Type B pancreatic cell (in vitro differentiated cells): ENCODE measurements at places on chromosomes 12 and 14. TPM values are rescaled to one million over a fixed set of nuclear protein-coding genes. Genes with fewer than 3 reads are reported as not detected.
A peak's percentile ranks its signal among the peaks of the same experiment; 100 is the strongest.

DNA sequence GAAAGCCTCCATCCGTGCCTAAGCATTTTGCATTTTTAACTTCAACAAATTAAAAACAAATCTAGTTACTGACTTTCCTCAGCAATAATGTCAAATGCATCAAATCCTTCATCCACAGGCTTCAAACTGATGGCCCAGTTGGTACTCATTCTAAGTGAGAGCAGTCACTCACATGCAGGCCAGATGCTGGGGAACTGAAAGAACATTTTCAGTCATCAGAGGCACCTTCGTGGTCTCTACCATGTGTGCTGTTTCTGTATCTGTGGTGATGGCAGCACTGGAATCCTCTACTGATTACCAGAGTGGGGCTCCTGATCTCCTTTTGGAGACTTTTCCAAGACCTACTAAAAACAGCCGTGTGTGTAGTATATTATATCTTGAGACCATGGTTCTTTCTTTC, 145.2 kb downstream of the PRIMA1 start:
- peaks cover 3% of the 10 kb centered on the region for H3K27me3 ChIP-seq
- no peak overlapping the region for H3K4me3 ChIP-seq
- no peak for DNase-seq
- H3K27ac ChIP-seq = no peak overlapping the region

- H3K4me1 ChIP-seq = no peaks in the 10 kb centered on the region
- peaks cover 6% of the 10 kb centered on the region for H3K27me3 ChIP-seq
- no peak overlapping the region for H3K4me3 ChIP-seq
- peaks cover 16% of the 10 kb centered on the region for H3K36me3 ChIP-seq
- H3K27ac ChIP-seq = no peak overlapping the region
These were observed 157.1 kb downstream of the PLCZ1 start for GRCh38 chr12:18580706-18581105.

DNA sequence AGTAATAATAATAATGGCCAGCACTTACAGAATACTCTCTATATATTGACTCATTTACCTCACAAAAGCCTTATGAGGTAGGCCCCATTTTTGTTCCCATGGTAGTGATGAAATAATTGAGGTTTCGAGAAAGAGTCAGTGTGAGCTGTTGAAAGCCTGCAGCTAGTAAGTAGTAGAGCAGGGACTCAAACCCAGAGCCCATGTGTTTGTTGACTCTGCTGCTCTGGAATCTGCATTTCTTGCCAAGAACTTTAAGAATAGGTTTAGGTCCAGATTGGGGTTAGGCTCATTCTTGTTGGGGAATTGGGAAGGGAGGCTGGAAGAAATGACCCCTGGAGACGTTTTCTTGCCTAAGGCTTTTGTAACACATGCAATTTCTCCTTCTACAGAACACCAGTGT, 27.9 kb downstream of the DYRK4 start:
- no peaks in the 10 kb centered on the region for H3K36me3 ChIP-seq
- no peak overlapping the region for H3K27ac ChIP-seq
- no peak overlapping the region for H3K4me3 ChIP-seq
- no peaks in the 10 kb centered on the region for H3K4me1 ChIP-seq
- H3K27me3 ChIP-seq = peaks cover 71% of the 10 kb centered on the region

GRCh38 chr12:64746663-64747062, 12.5 kb downstream of the GNS start:
- peaks cover 25% of the 10 kb centered on the region for H3K36me3 ChIP-seq
- no peak overlapping the region for H3K4me3 ChIP-seq
- no peak for DNase-seq
- peaks cover 6% of the 10 kb centered on the region for H3K4me1 ChIP-seq
- H3K27me3 ChIP-seq = no peaks in the 10 kb centered on the region

GRCh38 chr12:50246197-50246865, 37.0 kb downstream of the LIMA1 start:
- peak overlapping the region; percentile 41 for H3K27ac ChIP-seq
- no peaks in the 10 kb centered on the region for H3K27me3 ChIP-seq
- peaks cover 14% of the 10 kb centered on the region for H3K36me3 ChIP-seq
- peak overlapping the region; percentile 1 for H3K4me3 ChIP-seq

DNA sequence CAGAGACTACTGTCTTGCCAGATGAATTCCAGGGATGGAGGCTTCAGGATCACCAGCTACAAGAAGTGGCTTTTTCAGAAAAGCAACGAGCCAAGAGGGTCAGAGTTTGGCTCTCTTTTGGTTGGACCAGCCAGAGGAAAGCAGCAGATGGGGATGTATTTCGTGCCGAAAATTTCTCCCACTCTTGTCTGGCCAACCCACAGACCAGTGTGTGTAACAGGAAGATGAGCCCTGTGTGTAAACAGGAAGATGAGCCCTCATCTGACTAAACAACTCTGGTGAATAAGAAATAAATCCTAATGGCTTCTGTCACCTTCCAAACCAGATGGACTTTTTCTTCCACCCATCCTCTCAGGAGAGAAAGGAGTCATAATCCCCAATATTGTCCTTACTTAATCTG, 13.1 kb downstream of the GPR68 start:
- H3K27me3 ChIP-seq = no peaks in the 10 kb centered on the region
- peaks cover 15% of the 10 kb centered on the region for H3K36me3 ChIP-seq
- no peaks in the 10 kb centered on the region for H3K4me1 ChIP-seq
- H3K4me3 ChIP-seq = no peak overlapping the region
- no peak for DNase-seq

DNA sequence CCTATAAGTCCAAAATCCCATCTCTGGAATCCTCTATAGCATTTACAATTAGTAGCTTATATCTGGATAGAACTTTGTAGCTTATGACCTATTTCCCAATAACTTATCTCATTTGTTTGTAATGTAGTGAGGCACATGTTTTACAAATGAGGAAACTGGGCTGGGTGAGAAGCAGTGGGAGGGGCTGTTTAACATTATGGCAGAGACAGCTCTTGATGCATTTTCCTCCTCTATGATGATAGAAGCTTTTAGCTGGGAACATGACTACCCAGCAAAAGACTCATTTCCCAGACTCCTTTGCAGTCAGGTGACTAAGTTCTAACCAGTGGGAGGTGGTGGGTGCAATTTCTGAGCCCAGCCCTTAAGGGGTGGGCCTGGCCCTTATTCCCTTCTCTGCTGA, 179.7 kb downstream of the TTC8 start:
- H3K4me3 ChIP-seq = no peak overlapping the region
- H3K4me1 ChIP-seq = peaks cover 3% of the 10 kb centered on the region
- H3K36me3 ChIP-seq = no peaks in the 10 kb centered on the region
- H3K27ac ChIP-seq = no peak overlapping the region

- H3K4me3 ChIP-seq = no peak overlapping the region
- no peaks in the 10 kb centered on the region for H3K4me1 ChIP-seq
- no peaks in the 10 kb centered on the region for H3K36me3 ChIP-seq
- no peak for DNase-seq
These were observed 7.3 kb downstream of the KRT79 start for GRCh38 chr12:52826611-52827498.

- peak; percentile 94 for DNase-seq
- peaks cover 14% of the 10 kb centered on the region for H3K36me3 ChIP-seq
- peak within 1 kb of the TSS; percentile 74 for H3K27ac ChIP-seq
- no peaks in the 10 kb centered on the region for H3K4me1 ChIP-seq
- peak within 1 kb of the TSS; percentile 85 for H3K4me3 ChIP-seq
- no peaks in the 10 kb centered on the region for H3K27me3 ChIP-seq
These were observed at the start of gene TEX22 for GRCh38 chr14:105398044-105398725. TEX22 (plus strand) TSS chr14:105398538; CDS start chr14:105399341, 803 bp downstream.

The MYRFL gene
- total RNA-seq = 0.43 and 2.5 TPM in 2 replicates
